ENCODE measurements at places on chromosomes 2 and 18.

DNA sequence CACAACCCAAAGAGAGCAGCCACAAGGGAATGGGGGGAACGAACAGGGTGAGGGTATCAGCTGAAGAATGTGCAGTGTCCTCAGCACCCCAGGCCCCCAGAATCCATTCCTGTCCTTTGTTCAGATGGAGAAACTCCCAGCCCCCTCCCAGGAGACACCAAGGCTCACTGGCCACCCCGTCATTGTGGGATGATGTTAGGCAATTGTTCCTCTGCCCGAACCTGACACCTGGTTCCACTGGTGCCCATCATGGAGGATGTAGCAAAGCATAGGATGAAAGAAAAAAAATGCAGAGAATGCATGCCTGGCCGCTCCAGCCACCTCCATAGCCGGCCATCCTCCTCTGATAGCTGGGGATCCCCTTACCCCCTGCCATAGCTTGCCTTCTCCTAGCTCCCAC lies 197.3 kb upstream of the TWIST2 start:
- no peak for DNase-seq

GRCh38 chr2:73903313-73903712 lies 10.5 kb downstream of the ACTG2 start:
- DNase-seq, result no peak

DNA sequence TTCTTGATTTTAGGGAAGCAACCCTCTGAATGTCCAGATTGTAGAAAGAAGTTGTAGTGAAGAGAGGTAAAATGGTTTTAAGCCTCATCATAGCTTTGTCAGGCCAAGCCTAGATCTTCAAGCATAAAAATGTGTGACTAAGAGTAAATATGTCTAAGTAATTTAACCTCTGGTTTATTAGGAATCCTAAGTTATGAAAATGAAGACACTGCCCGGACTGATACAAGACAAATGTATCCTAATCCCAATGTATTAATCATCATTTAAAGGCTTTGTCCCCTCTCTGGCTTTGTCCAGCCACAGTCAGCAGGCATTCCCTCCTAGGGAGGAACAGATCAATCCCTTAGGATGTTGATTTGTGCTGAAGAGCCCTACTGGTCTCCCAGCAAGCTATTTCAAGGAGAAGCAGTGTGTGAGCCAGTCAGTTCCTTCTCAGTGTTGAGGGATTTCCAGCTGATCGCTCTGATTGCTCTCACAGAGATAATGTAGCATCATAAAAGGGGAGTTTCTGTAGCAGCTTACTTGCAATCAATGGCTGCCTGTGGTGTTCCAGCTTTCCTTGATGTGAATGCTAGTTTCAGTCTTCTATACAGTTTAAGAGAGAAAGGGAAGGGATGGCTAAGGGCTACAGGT lies 796.1 kb downstream of the EPHA4 start:
- no peak for DNase-seq

DNA sequence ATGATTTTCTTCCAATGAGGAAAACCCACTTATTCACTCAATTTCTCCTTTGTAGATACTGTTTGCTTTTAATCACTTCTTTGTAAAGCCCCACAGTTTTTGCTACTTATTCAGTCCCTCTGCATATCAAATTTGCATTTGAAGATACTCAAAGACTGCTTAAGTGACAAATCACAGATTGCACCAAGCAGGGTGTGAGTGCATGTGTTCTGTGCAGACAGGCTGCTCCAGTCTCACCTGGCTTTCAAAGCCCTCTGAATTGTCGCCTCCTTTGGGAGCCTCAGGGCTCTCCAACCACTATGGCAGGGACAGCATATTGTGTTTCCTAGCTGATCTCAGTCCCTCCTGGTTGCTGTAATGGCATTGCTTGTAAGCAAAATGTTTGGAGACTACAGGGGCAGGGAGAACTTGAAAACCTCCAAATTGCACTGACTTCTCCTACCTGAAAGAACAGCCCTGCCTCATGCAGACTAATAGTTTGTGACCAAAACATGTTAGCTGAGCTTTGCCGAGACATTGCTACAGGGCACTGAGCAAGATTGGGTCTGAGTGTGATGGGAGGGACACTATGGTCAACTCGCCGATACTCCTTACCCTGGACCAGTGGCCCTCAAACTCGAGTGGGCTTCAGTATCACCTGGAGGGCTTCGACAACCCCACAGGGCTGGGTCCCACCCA lies 96.8 kb downstream of the POLE4 start:
- DNase-seq, result no peak

DNA sequence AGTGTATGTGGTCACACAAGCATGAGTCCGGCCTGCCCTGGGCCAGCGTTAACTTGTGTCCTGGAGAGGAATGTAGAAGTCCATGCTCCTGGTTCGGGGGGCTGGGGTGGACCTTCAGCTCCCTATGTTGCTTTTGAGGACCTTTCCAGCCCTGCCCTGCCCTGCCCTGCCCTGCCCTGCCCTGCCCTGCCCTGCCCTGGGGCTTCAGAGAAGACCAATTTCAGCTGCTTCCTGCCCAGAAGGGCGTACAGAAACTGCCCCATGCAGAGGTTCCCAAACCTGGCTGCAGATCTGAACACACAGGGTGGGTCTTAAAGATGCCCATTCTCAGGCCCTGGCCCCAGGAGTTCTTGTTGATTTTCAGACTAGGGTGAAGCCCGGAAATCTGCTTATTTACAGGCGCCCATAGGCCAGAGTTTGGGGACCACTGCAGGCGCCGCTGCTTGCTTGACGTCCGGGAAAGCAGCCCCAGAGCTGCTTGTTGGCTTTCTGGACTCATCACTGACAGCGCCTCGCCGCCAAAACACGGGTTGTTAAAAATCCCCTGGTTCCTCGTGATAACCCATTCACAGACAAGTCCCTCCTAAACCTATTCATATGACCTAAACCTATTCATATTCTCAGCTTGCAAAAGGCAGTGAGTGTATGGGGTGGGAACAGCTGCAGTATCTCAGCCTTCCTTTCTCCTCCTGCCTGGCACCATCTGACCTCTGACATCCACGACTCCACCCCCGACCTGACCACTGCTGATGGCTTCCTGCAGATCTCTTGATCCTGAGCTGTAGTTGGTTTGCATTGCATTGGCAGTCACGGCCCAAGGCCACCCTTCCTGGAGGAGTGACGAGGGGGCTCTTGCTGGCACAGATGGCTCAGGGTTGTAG lies 198.3 kb downstream of the GLI2 start:
- DNase-seq, result no peak

DNA sequence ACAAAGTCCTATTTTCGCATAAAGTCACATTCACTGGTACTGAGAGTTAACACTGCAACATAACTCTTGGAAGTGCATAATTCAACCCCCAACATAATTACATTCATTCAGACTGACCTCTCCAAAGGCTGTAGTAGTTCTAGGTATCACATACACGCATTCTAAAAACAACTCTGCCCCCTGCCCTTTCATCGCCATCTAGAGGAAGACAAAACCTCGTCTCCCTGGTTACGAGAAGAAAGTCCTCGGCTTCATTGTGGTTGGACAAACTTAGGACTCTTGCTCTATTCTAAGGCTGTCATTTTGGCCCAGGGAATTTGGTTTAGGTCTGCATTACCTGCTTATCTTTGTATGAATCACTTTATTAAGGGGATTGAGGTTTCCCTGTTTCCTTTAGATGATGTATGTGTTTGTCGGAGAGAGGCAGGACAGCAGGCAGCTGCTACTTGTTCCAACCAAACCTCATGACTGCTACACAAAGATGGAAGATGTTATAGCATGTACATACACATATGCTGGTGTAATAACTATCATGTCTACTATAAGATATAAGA lies 215.4 kb upstream of the NRXN1 start:
- no peak for DNase-seq

DNA sequence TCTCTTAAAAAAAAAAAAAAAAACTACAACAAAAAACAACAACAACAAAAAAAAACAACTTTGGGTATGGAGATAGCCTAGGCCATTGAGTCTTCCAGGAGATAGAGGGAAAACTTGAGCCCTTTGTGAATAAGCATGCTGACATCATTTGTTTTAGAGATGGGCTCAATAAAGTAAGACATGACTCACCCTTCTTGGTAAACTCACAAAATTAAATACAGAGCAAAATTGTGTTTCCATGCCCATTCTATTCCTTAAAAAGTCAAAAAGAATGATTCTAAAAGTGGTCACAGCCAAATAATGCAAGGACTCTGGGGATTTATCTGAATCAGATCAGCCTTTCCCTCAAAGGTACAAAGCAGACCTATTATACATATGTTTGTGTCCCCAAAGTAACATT lies 117.4 kb downstream of the ETAA1 start:
- DNase-seq, result no peak

- no peak for DNase-seq
Observed at GRCh38 chr18:76380791-76381405, 114.1 kb downstream of the ZNF516 start.

GRCh38 chr2:188974164-188974563 lies at the start of gene COL3A1:
Gene COL3A1, plus strand, starts transcription at chr2:188974373. Its CDS starts 117 bp downstream, at chr2:188974490.
- no peak for DNase-seq

- DNase-seq, result no peak
Observed at GRCh38 chr2:226849349-226849748, 13.5 kb downstream of the RHBDD1 start.

DNA sequence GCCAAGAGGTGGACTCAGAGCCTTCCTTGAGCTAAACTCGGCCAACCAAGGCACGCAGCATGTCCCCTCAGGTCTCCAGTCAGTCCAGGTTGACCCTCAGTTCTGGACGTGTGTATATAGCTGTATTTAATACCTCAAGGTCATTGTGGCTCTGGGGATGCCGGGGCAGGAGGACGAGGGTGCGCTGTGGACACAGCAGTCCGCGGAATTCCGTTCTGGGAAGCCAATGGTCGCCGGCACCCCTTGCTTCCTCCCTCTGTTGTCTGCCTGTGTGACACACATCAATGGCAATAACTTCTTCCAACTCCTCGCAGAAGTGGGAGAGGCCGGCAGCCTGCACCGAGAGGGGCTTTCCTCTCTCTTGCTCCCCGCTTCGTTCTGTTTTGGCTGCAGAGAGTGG lies 27.7 kb downstream of the LBH start:
- DNase-seq, result no peak

DNA sequence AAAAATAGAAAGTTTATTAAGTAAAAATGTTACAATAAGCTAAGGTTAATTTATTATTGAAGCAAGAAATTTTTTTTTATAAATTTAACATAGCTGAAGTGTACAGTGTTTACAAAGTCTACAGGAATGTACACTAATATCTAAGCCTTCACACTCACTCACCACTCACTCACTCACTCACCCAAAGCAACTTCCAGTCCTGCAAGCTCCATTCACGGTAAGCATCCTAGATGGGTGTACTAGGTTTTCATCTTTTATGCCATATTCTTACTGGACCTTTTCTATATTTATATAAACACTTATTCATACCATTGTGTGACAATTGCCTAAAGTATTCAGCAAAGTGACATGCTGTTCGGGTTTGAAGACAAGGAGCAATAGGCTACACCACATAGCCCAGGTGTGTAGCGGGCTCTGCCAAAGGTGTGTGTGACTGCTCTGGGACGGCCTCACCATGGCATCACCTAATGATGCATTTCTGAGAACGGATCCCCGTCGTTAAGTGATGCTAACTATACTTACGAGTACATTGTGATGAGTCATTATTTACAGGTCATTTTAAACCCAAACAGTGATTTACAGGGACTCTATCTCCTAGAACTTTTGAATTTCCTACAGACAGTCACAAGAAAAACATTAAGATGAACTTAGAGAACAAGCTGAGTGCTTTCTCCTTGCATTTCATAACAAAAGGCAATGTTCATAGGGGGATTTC lies 76.3 kb upstream of the ID2 start:
- DNase-seq, result no peak

DNA sequence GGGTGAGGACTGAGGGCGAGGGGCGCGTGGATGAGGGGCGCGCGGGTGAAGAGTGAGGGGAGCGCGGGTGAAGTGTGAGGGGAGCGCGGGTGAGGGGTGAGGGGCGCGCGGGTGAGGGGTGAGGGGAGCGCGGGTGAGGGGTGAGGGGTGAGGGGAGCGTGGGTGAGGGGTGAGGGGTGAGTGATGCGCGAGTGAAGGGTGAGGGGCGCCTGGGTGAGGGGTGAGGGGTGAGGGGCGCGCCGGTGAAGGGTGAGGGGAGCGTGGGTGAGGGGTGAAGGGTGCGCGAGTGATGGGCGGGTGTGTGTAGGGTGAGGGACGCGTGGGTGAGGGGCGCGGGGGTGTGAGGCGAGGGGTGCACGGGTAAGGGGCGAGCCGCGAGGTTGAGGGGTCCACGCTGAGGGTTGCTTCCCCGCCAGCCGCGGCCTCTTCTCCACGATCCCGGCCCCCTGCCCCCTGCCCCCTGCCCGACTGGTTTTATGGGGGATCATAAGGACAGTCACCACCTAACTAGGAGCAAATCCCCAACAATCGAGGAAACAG lies 1.1 kb upstream of the SLC66A2 start:
- DNase-seq, result no peak

GRCh38 chr2:121372721-121373353 lies 87.8 kb upstream of the TFCP2L1 start:
- no peak for DNase-seq

GRCh38 chr2:205751569-205752031 lies 69.3 kb downstream of the NRP2 start:
- no peak for DNase-seq

DNA sequence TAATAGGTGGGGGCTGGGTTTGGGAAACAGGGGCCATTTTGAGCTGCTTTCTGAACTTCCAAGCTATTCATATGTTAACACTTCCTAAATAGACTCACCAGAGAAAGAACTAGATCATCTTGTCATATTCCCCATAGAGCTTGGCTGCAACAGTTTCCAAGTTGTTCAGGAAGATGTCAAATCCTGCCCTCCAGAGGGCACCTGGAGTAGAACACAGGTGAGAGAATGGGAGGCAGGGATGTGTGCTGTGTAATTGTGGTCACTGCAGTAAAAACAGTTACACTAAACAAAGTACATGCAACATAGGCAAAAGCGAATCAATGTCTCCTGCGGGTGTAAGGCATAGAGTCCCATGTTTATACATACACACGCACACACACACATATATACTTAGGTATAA lies 34.5 kb upstream of the LRRC30 start:
- DNase-seq, result no peak

DNA sequence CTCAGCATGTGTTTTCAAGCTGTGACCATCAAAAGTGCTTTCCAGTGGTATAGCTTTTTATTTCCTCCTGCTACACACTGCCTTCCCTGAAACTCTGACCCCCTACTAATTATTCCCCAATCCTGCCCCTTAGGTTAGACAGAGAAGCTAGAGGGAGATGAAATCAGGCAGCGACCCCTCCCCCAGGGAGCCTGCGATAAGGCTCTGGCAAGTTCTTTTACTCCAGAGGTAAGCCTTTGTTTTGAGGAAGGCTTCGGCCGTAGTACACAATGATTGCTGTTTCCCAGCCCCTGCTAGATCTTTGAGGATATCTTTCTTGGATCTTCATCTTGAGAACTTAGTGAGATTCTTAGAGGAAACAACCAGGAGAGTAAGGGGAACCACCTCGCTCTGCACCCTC lies 33.5 kb upstream of the NOL4 start:
- DNase-seq, result no peak

GRCh38 chr2:129748250-129748649 lies 231.2 kb upstream of the RAB6C start:
- DNase-seq, result no peak

DNA sequence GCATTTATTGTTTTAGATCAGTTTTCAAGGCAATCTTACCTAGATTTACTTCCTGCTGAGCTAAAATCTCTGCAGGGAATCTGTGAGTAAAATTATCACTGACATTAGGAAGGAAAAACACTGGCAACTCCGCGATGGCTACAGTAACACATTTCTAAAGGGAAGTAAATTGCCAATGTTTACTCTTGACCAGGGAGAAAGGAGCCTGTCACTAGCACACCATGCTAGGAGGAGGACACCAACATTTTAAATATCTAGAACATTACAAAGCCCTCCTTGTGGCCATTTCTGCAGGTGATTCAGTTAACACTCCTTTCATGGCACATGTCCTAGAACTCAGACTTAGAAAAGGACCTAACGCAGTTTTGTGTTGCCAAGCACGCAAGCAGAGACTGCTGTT lies 58.4 kb downstream of the TCF4 start:
- no peak for DNase-seq

- no peak for DNase-seq
Observed at GRCh38 chr2:85790032-85790431, 36.2 kb downstream of the ATOH8 start.
